ENCODE measurements at places on chromosomes 2 and 18.

GRCh38 chr2:96954011-96954846 is 32.2 kb downstream of the FAM178B start:
- no peak for DNase-seq

GRCh38 chr2:112918256-112918655 is 7.3 kb downstream of the IL37 start:
- no peak for DNase-seq

GRCh38 chr2:151030663-151031230 is 230.9 kb downstream of the RBM43 start:
- no peak for DNase-seq

GRCh38 chr2:86094229-86094628 is 11.5 kb downstream of the POLR1A start:
- DNase-seq: no peak

Measured in fibroblast of skin of left biceps (primary cell).